Aorta (tissue), 5 donors: ENCODE measurements at places on chromosomes 12 and 14. TPM values are rescaled to one million over a fixed set of nuclear protein-coding genes. Genes with fewer than 3 reads are reported as not detected.

DNA sequence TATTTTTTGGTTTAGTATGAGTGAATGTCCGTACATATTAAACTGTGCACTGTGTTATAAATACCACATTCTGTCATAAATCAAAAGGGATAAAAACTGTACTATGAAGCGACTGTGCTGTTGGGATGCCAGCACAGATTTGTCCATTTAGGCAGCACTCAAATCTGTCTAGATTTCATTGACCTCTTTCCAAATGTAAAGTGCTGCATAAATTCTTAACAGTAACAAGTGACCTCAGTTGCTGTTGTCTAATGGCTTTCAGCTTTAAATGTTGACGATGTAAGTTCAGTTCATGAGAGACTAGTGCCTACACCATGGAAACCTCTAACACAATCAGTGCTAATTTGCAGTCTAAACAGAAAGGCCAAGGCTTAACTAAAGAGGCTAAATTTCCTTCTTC, 531.4 kb upstream of the LMO3 start:
- DNase-seq = no peak

The SINHCAF gene
- polyA plus RNA-seq = 11.1 TPM

- no peak for DNase-seq
Measured at GRCh38 chr12:75798136-75798926, 233.2 kb downstream of the PHLDA1 start.

DNA sequence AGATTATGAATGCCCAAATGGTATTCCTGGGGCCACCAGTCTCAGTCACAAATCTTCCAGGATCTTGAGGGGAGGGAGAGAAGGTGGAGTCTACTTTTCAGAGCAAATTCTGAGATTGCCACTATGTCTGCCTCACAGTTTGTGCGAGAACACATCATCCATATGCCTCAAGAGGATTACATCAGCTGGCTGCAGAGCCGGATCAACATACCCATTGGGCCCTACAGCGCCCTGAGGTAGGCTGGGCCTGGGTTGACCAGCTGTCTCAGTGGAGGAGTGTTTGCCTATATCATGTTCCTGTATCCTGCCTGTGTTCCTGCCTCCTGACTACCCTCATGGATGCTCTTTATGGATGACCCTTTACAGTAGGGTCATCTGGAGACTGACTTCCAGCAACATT, 53.1 kb upstream of the TMEM233 start:
- no peak for DNase-seq

DNA sequence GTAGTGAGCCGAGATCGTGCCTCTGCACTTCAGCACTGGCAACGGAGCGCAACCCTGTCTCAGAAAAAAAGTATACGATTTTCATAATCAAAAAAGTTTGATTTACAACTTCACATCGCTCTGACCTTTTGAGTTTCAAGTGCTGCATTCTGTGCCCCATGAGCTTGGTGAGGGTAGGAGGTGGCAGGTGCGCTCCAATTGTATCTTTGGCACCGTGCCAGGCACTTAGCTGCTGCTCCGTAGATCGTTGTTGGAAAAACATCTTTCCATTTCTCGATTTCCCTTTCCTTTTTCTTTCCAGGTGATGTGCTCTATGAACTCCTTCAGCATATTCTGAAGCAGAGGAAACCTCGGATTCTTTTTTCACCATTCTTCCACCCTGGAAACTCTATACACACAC, 203.7 kb downstream of the ETV6 start:
- DNase-seq = no peak

The AVPR1A gene
- polyA plus RNA-seq = 0.05 TPM

The IL25 gene
- not detected for polyA plus RNA-seq

DNA sequence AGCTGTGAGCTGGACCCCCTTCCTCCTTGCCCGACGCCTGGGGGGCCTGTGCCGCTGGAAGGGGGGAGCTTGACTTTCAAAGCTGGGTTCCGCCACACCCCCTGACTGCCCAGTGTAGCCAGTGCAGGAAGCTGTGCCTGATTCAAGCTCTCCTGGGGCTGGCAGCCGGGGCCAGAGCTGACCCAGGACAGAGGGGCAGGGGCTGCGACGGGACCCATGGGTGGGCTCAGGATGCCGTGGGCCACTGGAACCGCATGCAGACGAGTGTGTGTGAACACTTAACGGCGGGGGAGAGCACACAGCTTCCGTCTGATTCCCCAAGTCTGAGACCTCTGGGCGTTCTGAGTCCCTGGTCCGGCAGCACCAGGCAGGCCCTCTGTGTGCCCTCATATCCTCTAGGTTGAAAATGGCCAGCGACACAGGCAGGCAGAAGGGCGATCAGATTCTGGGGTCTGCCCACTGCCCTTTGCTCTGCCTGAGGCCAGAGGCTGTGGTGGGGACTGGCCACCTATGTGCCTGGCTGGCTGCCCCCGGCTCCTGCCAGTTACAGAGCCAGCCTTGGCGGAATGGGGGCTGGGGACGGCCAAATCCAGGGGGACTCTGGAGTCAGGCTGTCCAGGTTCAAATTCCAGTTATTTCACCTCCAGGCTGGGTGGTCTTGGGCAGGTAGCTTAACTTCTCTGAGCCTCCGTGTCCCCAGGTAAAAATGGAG, 54.0 kb downstream of the CYP46A1 start:
- peak; percentile 60 for DNase-seq

GRCh38 chr14:79251278-79251677, 960.0 kb downstream of the DIO2 start:
- no peak for DNase-seq

DNA sequence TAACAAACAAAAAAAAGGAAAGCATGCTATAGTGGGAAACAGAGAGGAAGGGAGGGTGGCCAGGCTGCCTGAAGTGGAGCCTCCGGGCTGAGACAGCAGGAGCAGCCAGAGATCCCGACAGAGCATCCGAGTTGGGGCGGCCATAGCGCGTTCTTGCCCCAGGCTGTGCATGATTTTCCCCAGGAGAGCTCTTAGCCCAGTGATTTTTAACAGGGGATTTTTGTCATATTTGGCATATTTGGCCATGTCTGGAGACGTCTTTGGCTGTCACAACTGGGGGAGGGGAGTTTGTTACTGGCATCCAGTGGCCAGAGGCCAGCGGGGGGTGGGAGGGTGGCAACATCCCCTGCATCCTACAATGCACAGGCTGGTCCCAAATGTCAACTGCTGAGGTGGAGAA, 23.6 kb downstream of the BDKRB1 start:
- DNase-seq = no peak

The ISM2 gene
- polyA plus RNA-seq = not detected
